ENCODE measurements at places on chromosomes 16 and 17.
A peak's percentile ranks its signal among the peaks of the same experiment; 100 is the strongest.

- DNase-seq: no peak
These were observed 27.0 kb downstream of the POLR3E start for GRCh38 chr16:22323959-22324786.

DNA sequence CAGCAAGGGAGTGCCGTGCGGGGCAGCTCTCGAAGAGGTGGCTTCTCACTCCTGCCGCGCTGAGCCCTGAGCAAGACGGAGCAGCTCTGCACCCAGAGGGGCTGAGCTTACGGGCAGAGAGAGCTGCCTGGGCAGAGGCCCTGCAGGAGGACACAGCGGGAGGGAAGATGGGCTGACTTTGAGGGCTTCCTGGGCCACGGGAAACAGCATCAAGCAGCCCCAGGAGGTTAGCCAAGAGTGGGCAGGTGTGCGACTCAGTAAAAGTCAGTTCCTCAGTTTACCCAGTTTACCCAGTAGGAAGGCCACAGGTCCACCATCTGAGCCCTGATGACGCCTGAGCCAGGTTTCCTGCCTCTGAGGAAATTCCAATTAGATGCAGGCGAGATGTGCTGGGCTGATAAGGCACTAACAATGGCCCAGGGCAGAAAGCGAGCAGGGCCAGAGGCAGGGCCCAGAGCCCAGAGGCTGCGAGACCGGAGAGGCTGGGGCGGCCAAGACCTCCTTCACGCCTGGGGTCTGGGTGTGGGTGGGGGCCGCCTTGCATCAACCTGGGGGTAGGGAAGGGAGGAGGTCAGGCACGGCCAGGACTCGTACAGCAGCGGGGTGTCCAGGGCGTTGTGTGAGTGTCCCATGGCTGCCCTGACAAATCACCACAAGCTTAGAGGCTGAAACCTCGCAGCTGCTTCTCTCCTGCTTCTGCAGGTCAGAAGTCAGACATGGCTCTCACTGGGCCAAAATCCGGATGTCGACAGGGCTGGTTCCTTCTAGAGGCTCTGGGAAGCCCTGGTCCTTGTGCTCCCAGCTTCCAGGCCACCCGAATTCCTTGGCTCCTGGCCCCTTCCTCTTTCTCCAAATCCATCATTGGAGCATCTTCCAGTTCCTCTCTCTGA is 32.0 kb upstream of the CIBAR2 start:
- DNase-seq: peak; percentile 60

- peak; percentile 98 for DNase-seq
These were observed 13.2 kb upstream of the KLHDC4 start for GRCh38 chr16:87778830-87779579.

DNA sequence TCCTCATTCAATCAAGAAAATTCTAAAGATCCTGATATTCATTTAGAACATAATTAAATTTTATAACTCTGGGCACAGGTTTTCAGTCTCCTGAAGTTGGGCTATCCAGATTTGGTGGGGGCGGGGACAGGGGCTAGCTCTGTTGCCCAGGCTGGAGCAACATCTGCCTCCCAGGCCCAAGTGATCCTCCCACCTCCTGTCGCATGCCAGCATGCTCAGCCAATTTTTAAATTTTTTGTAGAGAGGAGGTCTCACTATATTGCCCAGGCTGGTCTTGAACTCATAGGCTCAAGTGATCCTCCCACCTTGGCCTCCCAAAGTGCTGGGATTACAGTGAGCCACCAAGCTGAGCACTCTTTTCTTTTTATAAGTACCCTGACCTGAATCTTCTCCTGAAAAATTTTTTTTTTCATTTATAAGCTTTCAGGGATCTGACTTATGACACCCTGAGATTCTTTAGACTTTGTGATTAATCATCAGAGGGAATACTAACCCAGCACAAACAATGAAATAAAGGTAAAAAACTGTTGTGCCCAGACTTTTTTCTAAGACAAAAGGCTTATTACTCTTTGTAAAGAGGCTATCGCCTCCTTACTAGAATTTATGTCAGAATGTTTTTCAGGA is 62.6 kb downstream of the TUBD1 start:
- no peak for DNase-seq

DNA sequence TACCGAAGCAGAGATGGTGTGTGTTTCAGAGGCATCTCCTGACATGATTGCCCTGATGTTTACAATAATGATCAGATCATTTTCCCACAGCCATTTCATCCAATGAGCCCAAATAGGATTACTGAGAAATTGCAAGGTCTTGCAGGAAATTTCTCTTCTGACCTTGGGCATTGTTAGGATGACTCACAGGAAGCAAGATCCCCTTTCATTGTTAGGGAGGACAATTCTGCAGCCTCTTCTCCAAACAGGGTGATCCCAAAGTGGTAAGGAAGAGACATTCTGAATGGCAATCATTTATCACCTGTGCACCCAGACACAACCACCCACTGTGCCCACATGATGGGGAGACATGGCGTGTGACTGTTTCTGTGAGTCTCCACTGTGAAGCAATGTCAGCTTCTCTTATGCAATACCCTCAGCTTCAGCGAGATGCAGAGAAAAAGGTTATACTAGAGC is 306.7 kb upstream of the XYLT1 start:
- no peak for DNase-seq

DNA sequence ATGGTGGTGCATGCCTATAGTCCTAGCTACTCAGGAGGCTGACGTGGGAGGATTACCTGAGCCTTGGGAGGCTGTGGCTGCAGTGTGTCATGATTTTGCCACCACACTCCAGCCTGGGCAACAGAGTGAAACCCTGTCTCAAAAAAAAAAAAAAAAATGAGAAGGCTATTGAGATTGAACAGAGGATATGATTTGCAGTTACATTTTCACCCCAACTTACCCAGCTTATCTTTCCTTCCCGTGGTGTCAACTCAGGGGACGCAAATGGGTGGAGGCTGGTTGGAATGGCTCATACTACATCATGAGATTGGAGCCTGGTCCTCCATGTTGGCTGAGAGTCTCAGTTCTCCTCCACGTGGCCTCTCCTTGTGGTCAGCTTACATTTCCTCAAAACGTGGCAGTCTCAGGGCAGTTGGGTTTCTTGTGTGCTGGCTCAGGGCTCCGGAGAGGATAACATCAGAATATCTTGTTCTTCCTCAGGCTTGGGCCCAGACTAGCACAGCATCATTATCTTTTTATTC is 17.2 kb upstream of the NSMCE1 start:
- DNase-seq: no peak

GRCh38 chr17:82086941-82087906 is 10.8 kb downstream of the FASN start:
- peak; percentile 13 for DNase-seq

- no peak for DNase-seq
These were observed 7.1 kb upstream of the ZNF747 start for GRCh38 chr16:30541502-30542329.

- no peak for DNase-seq
These were observed 19.6 kb upstream of the CCL1 start for GRCh38 chr17:34382621-34383124.

DNA sequence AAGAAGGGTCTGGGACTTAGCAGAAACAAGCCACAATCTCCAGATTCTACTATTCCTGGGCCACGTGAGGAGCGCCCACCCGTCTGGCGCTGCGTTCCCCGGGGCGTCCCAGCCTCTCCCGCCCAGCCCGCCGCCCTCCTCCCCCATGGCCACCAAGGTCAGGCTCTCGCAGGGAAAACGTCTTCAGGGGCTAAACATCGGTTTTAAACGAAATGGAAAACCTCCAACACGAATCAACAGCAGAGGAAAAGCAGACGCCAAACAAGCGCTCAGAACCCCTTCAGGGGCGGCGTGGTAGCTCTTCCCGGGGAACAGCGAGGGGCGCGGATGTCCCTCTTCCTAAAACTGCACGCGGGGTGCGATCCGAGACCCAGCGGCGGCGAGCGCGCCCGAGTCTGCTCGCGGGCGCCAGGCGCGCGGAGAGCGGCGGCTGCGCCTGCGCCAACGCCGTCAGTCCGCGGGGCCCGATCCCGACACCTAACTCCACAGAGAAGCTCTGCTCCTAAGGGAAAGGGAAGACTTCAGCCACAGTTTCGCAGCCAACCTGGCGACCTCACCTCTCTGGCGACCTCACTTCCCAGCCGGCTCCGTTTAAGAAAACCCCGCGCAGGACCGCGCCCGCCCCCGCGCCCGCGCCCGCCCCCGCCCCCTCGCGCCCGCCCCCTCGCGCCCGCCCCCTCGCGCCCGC is 505 bp upstream of the COG1 start:
- peak; percentile 71 for DNase-seq

DNA sequence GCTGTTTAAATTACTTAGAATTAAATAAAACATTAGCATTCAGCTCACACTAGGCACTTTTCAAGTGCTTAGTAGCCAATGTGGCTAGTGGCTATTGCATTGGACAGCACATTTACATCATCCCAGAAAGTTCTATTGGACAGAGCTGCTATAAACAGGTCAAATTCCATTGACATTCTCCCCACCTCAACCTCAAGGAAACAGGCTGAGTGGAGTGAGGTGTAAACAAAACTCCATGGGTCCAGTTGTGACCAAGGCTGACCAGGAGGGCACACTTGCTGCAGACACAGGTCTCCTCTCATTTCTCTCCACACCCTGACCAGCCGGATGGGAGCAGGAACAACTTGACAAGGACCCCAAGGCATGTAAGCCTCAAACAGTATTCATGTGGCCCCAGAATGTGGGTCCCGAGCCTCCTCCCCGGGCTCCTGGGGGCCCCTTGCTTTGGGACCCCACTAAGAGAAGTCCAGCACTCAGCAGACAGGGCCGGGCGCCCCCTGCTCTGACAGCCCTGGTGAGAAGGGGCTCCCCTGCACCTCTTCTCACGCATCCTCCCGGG is 488 bp downstream of the C17orf113 start:
- no peak for DNase-seq

DNA sequence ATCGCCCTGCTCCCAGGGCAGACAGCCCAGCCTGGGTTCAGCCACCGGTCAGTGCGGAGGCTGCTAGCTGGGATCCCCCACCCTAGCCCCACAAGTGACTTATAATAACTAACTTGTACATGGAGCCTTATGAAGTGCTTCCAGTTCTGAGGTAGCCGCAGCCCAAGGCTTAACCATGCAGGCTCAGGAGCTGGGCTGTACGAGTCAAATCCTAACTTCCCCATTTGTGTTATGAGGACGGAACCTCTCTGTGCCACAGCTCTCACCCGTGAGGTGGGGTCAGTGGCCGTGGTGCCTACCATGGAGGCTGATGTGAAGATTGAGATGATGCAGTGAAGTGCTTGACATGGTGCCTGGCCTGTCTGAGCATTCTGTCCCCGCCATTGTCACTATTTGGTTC is 27.8 kb upstream of the GOSR2 start:
- DNase-seq: no peak

DNA sequence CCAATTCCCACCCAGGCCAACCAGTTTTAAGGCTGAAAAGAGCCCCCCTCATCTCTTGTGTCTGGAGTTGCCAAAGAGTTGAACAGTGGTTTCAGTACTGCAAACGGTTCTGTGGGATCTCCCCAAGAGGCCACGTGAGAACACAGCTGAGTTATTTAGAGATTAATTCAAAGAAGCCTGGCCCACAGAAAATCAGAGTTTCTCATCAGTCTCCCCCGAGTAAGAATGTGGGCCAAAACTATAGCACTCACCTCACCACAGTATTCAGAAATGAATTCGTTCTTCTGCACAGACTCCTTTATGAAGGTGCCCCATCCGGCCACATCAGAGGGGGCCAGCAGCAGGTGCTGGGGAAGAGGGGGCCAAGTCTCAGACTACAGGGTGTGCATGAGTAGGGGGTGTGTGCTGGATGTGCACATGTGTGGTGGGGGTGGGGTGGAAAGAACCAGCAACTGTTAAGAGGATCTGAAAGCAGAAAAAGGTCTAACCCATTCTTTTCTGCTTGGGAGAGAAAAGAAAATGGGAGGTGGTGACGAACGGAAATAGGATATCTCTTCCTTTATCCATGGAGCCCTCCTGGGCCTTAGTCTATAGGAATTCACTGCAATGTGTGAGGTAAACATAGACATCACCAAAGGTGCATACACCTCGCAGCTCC is 22.6 kb downstream of the CNTNAP1 start:
- DNase-seq: no peak

GRCh38 chr16:3121851-3122467 is 9.6 kb downstream of the ZNF205 start:
- DNase-seq: no peak

- no peak for DNase-seq
These were observed 11.1 kb downstream of the CRYBA1 start for GRCh38 chr17:29257756-29258155.

DNA sequence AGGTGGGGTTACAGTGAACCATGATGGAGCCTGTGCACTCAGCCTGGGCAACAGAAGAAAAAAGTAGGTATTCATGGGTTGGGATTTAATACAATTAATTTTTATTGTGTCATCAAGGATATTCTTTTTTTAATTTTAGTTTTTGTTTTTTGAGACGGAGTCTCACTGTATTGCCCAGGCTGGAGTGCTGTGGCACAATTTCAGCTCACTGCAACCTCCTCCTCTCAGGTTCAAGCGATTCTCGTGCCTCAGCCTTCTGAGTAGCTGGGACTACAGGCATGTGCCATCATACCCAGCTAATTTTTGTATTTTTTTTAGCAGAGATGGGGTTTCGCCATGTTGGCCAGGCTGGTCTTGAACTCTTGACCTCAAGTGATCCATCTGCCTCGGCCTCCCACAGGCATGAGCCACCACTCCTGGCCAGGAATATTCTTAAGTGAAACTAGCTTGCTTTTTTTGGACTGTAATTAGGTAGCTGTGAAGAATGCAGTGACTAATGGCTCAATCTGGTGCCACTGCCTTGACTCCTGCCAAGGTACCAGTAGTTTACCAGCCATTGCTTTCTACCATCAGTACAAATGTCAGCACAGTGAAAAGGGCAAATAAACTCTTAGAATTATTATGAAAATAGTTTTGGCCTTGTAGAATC is 4.8 kb downstream of the PPM1D start:
- DNase-seq: no peak

DNA sequence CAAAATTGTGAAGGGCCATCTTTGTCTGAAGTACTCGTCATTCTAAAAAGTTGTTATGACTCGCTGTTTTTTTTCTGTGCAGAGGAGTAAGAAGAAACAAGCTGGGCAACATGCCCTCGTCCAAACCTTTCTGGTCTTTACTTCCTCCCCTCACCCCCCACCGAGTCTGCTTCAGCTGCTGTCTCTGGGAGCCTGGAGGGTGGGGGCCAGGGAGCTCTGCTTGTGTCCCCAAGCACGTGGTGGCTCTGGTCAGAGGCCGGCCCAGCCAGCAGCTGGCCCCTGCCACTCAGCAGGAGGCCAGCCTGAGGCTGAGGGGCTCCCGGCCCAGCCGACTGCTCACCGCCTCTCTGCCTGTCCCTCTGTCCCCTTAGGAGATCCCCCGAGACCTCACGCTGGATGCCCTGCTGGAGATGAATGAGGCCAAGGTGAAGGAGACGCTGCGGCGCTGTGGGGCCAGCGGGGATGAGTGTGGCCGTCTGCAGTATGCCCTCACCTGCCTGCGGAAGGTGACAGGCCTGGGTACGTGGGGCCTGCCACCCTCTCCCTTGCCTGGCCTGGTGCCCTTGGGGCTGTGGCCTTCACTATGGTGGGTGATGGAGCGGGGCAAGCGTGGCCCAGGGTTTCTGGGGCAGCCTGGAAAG is 53.7 kb upstream of the LGALS9 start:
- DNase-seq: peak; percentile 67

- DNase-seq: no peak
These were observed 188.5 kb downstream of the XYLT1 start for GRCh38 chr16:17282247-17282646.

GRCh38 chr17:28219771-28220170 is 99.2 kb upstream of the TMEM97 start:
- DNase-seq: no peak

- DNase-seq: no peak
These were observed 139.5 kb downstream of the ZNF423 start for GRCh38 chr16:49716339-49716934.
